ENCODE measurements at places on chromosomes 2 and 18. TPM values are rescaled to one million over a fixed set of nuclear protein-coding genes. Genes with fewer than 3 reads are reported as not detected.
A peak's percentile ranks its signal among the peaks of the same experiment; 100 is the strongest.

DNA sequence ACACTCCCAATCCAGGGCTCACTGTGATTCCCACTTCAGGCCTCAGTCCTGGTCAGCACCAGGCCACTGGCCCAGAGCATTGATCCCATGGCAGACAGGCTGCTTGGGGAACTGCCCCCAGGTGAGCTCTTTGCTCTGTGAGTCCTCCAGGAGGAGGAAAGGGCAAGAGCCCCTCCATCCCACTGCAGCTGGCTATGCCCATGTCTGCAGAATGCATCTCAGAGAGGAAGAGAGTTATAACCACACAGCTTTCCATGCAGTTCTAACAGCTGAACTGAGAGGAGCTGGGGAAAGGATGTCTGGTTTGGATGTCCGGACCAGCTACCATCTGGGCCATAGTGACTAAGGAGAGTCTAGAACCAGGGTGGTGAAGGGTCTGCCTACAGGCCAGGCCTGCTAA, 230.3 kb downstream of the DYSF start:
- no peak overlapping the region for H3K27ac ChIP-seq
- H3K4me1 ChIP-seq = no peaks in the 10 kb centered on the region
- H3K4me3 ChIP-seq = no peak overlapping the region
- H3K36me3 ChIP-seq = no peaks in the 10 kb centered on the region
- DNase-seq = no peak

- no peak for DNase-seq
- no peaks in the 10 kb centered on the region for H3K36me3 ChIP-seq
- H3K4me1 ChIP-seq = no peaks in the 10 kb centered on the region
These were observed 28.2 kb upstream of the GATA6 start for GRCh38 chr18:22141211-22141610.

DNA sequence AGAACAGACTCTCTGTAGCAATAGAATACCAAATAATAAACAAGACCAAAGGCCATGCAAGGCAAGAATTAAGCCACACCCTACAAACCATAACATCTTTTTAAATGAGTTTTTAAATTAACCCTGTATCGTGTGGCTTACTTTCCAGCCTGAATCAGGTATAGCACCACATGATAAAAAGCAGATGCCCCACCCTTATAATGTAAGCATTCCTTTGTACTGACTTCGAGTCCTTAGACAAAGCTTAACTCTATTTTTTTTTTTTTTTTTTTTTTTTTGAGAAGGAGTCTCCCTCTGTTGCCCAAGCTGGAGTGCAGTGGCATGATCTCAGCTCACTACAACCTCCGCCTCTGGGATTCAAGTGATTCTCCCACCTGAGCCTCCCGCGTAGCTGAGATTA, 1.7 kb upstream of the C2orf42 start:
- DNase-seq = no peak
- H3K36me3 ChIP-seq = no peaks in the 10 kb centered on the region
- H3K4me3 ChIP-seq = no peak overlapping the region
- H3K27me3 ChIP-seq = no peaks in the 10 kb centered on the region
- no peak overlapping the region for H3K27ac ChIP-seq

DNA sequence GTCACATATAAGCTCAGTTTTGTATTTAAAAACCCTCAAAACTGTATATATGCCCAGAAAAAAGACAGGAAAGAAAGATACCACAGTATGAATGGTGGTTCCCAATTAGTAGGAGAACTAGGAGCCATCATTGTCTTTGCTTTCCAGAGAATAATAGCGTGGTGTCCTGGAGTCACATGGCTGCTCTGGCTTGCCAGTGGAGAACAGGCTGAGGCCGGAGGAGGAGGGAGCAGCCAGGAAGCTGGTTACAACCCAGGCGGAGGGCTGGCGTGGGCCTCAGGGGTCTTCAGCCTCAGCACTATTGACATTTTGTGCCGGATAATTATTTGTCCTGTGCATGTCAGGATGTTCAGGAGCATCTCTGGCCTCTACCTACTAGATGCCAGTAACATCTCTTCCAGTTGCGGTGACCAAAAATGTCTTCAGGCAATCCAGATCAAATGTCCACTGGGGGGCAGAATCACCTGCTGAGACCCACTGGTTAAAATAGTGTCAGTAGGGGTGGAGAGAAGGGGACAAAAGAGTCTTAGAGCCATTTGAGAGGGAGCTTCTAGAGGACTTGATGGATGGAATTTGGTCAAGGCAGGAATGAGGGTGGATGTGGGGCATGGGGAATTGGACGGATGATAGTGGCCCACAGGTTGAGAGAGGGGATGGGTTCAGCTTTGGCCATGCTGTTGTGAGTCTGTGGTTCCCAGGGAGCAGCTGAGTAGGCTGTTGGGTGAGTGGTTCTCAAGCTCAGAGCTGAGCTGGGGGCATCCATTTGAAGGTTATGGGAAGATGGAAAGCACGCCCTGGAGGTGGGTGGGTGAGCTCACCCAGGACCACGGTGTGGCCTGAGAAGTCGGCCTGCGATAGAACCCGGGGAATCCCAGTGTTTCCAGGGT, 144.9 kb downstream of the AGAP1 start:
- DNase-seq = no peak
- H3K27ac ChIP-seq = peak overlapping the region; percentile 87
- H3K4me3 ChIP-seq = no peak overlapping the region
- H3K27me3 ChIP-seq = no peaks in the 10 kb centered on the region

- no peak for DNase-seq
- H3K4me1 ChIP-seq = no peaks in the 10 kb centered on the region
- H3K4me3 ChIP-seq = no peak overlapping the region
- no peaks in the 10 kb centered on the region for H3K36me3 ChIP-seq
These were observed 24.2 kb upstream of the KLF11 start for GRCh38 chr2:10019174-10019573.

- no peaks in the 10 kb centered on the region for H3K27me3 ChIP-seq
- H3K4me3 ChIP-seq = no peak overlapping the region
- no peak overlapping the region for H3K27ac ChIP-seq
- H3K36me3 ChIP-seq = no peaks in the 10 kb centered on the region
- no peak for DNase-seq
These were observed 148.3 kb upstream of the KLHL14 start for GRCh38 chr18:32920796-32921787.

GRCh38 chr2:202050652-202051051, 17.0 kb downstream of the FZD7 start:
- H3K36me3 ChIP-seq = no peaks in the 10 kb centered on the region
- H3K27ac ChIP-seq = no peak overlapping the region
- DNase-seq = no peak
- no peaks in the 10 kb centered on the region for H3K4me1 ChIP-seq

DNA sequence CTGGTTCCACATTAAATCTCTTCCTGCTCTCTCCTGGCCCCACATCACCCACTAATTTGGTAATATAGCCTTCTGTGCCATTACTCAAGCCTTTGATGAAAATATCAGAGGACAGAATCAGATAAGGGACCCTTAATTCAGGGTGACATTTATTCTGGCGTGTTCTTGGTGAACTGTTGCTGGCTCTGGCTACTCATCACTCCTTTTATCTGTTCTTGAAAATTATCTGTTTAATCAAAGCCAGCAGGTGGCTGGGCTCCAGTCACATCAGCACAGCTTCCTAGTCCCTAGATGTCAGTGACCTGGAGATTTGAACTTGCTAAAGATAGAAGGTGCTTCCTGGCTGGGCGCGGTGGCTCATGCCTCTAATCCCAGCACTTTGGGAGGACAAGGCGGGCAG, 26.9 kb upstream of the SLC35F6 start:
- no peaks in the 10 kb centered on the region for H3K4me1 ChIP-seq
- H3K4me3 ChIP-seq = no peak overlapping the region
- H3K27ac ChIP-seq = no peak overlapping the region
- H3K36me3 ChIP-seq = no peaks in the 10 kb centered on the region
- DNase-seq = no peak

DNA sequence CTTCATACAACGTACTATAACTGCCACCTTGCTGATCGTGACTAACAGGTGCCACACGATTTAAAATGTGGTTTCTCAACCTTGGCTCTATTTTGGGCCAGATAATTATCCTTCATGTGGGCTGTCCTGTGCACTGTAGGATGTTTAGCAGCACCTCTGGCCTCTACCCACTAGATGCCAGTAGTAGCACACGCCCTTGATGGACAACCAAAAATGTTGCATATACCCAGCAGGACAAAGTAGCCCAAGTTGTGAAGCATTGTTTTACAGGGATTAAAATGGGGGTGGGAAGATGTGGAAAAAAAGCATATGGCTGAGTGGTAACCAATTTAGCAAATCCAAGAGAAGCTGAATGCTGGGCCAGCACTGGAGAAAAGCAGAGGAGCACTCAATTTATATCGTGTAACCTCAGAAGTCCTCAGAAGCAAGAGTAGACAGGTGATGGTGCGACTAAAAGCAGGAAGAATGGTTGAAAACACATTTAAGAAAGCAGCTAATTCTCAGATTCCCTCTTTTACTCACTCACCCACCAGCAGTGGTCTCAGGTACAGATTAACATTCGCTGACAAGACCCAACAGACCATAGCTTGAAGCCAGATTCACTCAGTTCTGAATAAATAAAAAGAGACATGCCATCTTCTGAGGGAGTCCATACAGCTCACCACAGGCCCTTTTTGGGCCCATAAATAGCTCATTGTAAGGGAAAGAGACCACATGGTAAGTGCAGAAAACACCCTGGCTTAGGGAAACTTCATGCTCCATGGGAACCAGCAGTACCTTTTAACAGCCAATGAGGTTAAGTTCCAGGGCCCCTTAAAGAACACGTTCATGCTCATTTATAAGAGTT, 50.6 kb downstream of the RAPH1 start:
- H3K4me3 ChIP-seq = no peak overlapping the region
- H3K4me1 ChIP-seq = no peaks in the 10 kb centered on the region
- H3K36me3 ChIP-seq = no peaks in the 10 kb centered on the region
- H3K27me3 ChIP-seq = no peaks in the 10 kb centered on the region

DNA sequence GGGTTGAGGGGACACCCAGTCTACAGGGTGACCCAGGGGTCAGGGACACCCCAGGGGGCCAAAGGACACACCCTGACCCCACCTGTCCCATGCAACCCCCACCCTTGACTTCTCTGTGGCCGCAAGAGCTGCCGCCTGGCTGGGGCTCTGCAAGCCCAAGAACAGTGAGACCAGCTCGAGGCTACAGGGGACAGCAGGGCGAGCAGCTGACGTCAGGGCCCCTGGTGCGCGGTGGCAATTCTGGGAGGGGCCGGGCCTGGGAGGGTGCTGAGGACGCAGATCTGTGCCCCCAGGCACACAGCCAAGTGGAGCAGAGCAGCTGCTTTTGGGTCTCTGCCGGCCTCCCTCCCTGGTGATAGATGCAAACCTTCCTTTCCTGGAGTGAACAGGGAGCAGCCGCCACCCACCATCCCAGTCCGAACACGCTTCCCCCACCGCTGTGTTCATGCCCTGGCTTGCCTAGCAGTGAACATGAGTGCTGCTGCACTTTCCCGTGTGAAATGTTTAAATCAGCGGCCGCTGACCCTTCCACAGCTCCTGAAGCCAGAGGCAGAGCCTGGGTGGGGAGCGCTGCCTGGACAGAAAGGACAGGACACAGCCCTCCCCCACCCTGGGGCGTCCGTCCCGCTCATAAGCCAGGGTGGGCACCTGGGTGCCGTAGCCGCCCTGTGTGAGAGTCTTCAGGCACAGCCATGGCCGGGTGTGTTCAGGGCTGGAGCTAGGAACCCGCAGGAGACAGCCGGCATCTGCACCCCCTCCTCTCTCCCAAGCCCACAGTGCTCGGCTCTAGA, 46.9 kb downstream of the SLC66A2 start:
- no peaks in the 10 kb centered on the region for H3K4me1 ChIP-seq
- H3K36me3 ChIP-seq = no peaks in the 10 kb centered on the region
- no peak overlapping the region for H3K27ac ChIP-seq
- no peak overlapping the region for H3K4me3 ChIP-seq

GRCh38 chr2:22894761-22895160, 490.2 kb upstream of the KLHL29 start:
- H3K4me3 ChIP-seq = no peak overlapping the region
- no peaks in the 10 kb centered on the region for H3K36me3 ChIP-seq
- H3K4me1 ChIP-seq = no peaks in the 10 kb centered on the region
- no peaks in the 10 kb centered on the region for H3K27me3 ChIP-seq
- H3K27ac ChIP-seq = no peak overlapping the region

RAD51AP2 gene
- total RNA-seq = not detected

SPP2 gene
- total RNA-seq = not detected

CAVIN2 gene
- total RNA-seq = 26.0 TPM

DOK6 gene
- total RNA-seq = 0.32 TPM

KDM3A gene
- total RNA-seq = 173 TPM

ABHD1 gene
- total RNA-seq = not detected

GLI2 gene
- 6.7 TPM for total RNA-seq

DPP4 gene
- 7.1 TPM for total RNA-seq
